ENCODE measurements at places on chromosomes 6 and 20.

GRCh38 chr6:2784930-2785329 lies 19.7 kb downstream of the WRNIP1 start:
- DNase-seq = no peak

DNA sequence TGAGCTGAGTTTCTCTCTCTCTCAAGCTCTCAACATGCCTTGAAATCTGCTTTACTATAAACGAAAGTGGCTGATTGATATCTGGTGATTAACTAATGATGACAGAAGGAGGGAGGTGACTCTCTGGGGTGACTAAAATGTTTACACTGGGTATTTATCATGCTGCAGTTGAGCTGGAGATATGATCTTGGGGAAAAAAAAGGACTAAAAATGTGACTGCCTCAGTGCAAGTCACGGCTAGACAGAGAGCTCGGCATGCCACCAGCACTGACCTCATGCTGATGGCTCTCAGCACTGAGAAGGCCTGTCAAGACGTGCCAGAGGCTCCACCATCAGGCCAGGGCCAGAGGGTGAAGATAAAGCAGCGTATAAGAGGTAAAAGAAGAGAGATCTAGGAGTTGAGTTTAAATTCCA lies 103.1 kb upstream of the SPACA1 start:
- DNase-seq = no peak

DNA sequence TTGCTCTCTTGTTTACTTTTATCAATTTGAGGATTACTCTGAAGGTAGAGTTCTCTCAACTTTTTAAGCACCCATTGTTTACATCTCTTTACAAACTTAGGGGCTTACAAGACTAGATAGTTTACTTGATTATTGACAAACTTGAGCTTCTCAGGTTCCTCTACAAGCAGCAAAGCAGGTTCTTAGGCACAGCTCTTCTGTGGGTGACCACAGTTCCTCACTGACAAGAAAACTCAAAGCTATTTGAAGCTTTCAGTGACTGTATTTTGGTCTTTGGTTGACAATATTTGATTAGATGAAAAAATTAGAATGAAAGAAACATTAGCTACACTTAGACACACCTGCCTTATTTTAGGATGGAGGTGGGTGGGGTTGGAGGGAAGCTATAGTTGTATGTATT lies 327.3 kb upstream of the RUNX2 start:
- no peak for DNase-seq

DNA sequence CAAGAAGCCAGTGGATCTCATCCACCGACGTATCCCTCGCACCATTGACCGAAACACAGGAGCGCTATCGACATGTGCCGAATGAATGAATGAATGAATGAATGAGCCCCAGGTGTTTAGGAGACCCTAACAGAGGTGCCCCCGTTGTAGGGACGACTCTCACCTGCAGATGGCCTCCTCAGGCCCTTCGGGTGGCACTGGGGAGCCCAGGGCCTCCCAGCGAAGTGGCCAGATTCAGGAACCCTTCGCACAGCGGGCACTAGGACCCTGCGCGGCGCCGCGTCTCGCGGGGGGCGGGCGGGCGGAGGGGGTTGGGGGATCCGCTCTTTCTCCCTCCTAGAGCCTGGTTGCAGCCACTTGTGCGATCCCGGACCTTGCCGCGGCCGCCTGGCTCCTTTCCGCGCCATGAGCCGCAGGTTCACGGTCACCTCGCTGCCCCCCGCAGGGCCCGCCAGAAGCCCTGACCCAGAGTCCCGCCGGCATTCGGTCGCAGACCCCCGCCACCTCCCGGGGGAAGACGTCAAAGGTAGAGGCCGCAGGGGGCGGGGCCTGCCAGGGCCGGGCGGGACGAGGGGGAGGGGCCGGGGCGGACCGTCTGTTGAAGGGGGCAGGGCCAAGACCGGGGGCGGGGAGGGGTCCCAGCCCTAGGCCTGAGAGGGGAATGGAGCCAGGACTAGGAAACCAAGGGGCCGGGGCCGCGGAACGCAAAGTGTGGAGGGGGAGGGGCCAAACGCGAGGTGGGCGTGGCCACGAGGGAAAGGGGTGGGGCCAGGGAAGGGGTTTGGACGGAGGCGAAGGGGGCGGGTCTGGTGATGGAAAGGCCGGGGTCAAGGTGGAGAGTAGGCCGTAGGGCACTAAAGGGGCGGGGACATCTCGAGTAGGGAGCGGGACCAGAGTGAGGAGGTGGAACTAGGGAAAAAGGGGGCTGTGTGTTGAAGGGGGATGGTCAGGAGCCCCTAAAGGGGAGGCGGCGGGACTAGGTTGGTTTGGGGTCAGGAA lies 7.4 kb upstream of the SLC12A5 start:
- DNase-seq = peak; percentile 63

DNA sequence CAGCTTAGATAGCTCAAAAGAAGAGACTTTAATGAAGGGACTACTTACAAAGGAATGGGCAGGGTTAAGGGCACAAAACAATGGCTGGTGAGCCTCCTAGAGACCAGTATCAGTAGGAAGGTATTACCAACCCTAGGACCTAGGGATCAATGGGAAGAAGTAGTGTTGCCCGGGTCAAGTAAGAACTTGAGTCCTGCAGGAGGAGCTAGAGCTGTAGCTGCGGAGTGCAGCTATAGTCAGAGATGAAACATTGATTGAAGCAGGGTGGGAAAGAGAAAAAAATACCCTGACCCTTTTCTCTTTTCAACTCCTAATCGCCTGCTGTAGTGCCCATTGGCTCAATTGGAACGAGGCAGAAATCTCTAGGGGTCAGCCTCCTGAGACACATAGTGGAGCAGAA lies 144.0 kb downstream of the FLRT3 start:
- DNase-seq = no peak

DNA sequence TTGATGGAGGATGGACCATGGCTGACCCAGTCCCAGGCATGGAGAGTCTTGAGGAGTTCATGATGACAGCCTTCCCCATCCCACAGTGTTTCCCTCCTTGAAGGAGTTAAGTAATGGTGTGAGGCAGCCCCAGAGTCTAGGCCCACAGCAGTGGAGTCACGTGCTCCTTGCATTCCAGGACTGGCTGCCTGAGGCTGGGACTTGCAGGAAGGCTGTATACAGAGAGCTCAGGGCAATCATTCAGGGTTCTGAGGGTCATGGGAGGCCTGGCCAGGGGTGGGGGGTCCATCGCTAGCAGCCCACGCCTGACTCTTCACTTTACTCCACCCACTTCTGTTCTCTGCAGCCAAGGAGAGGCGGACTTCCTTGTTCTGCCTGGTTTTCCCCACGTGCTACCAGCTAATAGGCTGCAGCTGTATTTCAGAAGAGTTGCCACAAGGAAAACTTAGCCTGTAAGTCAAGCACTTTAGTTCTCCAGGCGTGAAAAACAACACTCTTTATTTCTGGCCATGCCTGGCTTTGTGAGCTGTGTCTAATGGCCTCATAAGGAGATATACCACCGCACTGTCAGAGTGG lies 272.5 kb downstream of the DHX35 start:
- DNase-seq = no peak

- no peak for DNase-seq
Observed at GRCh38 chr6:156906451-156906850, 129.3 kb downstream of the ARID1B start.

- DNase-seq = no peak
Observed at GRCh38 chr6:11854408-11855165, 76.0 kb upstream of the ADTRP start.

DNA sequence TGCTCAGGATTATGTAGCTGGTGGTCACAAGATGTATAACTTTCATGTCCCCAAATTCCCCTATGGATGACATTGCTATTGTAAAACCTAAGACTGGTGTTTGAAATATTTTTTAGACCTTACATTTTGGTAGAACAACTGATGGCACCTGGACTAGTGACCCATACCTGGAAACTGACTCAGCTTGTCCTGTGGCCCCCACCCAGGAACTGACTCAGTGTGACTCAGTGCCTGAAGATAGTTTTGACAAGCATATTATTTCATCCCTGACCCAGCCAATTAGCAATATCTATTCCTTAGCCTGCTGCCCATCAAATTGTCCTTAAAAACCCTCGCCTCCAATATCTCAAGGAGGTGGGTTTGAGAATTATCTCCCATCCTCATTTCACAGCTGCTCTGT lies 90.9 kb upstream of the GRIK2 start:
- no peak for DNase-seq

DNA sequence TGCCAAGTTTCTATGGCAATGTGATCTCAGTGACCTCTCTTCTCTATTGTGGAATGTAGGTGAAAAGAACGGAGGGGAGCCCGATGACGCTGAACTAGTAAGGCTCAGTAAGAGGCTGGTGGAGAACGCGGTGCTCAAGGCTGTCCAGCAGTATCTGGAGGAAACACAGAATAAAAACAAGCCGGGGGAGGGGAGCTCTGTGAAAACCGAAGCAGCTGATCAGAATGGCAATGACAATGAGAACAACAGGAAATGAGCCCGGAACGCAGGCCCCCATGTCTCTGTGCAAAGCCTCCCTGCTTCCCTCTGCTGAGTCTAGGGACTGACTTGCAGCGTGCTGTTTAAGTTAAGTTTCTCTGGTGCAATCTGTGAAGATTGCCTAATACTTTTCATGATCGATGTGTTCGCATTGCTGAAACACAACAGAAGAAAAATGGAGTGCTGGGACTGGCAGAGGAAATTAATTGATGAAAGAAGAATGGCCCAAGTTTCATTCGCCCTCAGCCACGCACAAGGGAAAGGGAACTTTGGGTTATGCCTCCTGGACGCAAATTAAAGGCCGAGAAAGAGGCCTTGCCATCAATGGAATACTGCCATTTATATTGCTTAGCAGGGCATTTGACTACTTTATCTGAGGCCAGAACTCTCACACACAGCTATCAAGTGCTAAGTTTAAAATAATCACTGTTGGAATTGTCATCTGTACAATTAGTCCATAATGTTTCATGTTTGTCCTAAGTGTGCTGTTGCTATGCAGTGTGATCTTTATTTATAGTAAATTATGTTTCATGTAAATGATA lies 146.4 kb downstream of the AKAP7 start:
- no peak for DNase-seq

GRCh38 chr20:11379257-11380011 lies 538.3 kb upstream of the BTBD3 start:
- DNase-seq = no peak

DNA sequence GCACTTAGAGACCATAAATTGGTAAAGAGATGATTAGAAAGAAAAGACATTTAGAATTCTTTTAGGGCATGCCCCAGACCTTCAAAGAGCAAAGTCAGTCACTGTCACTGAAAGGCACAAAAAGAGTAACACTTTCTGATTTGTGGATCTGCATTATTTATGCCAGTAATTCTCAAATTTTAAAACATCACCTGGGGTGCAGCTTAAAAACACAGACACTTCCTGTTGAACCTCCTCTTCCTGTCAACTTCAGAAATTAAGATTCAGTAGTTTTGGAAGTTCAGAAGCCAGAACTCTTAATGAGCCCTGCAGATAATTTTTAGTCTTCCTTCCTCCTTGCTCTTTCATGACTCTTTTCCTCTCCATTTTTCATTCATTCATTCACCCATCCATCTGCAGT lies 137.5 kb downstream of the NRN1 start:
- no peak for DNase-seq

DNA sequence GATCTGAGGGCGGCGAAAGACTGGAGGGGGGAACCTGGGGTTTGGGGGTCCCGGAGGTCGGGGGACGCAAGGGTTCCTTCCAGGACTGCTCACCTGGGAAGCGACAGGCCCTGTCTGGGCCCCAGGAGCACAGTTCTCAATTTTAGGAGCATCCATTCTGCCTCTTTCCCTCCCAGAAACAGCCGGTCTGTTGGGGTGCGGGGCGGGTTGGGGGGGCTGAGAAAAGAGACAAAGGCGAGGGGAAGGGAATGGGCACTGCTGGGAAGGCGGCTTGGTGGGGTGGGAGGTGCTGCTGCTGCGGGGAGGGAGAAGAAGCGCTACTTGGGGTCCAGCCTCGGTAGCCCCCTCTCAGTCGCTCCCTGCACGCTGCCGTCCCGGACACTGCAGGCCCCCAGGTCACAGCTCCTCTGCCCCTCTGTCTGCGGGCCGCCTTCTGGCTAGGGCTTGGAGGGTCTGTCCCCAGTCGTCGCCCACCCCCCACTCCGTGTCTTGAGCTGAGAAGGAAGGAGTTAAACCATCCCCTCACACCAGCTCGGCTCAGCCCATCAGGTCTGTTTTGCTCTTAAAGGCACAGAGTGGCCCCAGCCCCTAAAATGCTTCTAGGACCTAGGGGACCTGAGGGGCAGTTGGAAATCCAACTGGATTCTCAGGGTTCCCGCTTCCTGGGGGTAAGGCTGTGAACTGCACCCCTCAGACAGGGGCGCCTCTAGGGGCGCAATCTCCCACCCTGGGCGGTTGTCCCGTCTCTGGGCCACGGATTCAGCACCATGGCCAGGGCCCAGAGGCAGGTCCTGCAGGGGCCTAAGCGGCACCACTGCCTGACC lies 690 bp downstream of the GDAP1L1 start:
- no peak for DNase-seq

DNA sequence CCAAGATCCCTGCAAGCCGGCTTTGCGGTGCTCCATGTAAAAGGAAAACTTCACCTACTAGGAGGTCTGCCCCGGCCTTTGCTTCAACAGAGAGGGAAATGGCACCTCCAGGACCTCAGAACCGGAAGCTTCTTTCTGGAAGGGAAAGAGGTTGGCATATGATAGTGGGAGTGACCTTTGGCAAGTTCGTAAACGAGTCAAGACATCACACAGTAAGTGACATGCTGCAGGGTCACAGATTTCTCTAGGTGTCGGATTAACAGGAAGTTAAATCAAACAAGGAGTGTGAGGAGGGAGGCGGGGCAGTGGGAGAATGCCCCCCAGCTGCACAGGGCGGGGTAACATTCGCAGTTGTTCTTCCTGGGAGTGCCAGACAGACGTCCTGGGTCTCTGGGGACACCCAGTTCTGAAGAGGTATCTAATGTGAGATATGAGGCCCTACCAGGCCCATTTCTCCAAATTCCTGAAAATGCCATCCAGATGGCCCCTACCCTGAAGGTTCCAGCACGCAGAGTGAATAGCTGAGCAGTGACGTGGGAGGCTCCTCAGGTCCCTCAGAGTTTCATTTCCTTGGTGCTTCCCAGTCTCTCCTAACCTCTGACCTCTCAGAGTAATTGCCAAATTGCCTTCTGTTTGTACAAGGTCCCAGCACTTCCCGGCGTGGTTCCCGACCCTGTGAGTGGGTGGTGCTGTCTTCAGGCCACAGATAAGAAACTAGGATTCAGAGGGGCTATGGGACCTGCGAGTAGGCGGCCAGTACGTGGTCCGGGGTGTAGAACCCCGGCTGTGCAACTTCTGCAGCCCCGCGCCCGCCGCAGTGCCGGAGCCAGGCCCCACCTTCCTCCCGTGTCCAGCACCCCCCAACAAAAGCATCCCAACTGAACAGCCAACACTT lies 1.9 kb downstream of the RRBP1 start:
- peak; percentile 80 for DNase-seq

- no peak for DNase-seq
Observed at GRCh38 chr6:4975506-4975905, 28.3 kb downstream of the RPP40 start.

- DNase-seq = peak; percentile 48
Observed at GRCh38 chr6:33628401-33628964, 7.4 kb downstream of the ITPR3 start.

- no peak for DNase-seq
Observed at GRCh38 chr6:53492860-53493634, 51.9 kb downstream of the GCLC start.

- DNase-seq = no peak
Observed at GRCh38 chr6:27406085-27406484, 17.5 kb downstream of the ZNF391 start.
